Stimulated activated CD8-positive, alpha-beta memory T cell treated with anti-CD3 and anti-CD28 coated beads, Interleukin-15, amount 100 ng/mL, for 1 hour (primary cell): ENCODE measurements at places on chromosomes 6 and 20.

DNA sequence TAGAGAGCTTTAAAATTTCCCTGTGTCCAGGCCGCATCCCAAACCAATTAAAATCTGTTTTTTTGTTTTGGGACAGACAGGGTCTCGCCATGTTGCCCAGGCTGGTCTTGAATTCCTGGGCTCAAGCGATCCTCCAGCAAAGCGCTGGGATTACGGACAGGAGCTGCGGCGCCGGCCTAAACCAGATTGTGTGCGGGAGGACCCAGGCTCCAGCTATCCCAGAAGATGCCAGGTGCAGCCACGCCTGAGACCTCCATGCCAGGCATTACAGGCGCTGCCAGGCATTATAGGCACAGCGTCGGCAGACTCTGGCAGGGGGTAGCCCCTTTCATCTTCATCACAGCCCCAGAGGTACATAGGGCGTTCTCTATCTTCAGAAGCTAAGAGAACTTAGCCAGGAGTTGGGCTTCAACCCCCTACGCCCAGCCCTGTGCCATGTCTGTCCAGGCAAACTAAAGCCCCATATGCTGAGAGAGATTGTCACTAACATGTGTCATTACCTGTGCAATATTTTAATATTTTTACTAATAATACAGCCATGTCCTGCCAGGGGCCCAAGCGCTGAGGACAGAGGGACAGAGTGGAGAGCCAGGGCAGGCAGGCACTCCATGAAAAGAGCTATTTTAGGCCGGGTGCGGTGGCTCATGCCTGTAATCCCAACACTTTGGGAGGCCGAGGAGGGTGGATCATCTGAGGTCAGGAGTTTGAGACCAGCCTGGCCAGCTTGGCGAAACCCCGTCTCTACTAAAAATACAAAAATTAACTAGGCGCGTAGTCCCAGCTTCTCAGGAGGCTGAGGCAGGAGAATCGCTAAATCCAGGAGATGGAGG lies 9.8 kb upstream of the GRM4 start:
- DNase-seq: no peak

GRCh38 chr6:148878683-148879082 lies 131.9 kb downstream of the UST start:
- DNase-seq: no peak

- no peak for DNase-seq
These were observed 386.8 kb downstream of the HDGFL1 start for GRCh38 chr6:22956029-22956681.

DNA sequence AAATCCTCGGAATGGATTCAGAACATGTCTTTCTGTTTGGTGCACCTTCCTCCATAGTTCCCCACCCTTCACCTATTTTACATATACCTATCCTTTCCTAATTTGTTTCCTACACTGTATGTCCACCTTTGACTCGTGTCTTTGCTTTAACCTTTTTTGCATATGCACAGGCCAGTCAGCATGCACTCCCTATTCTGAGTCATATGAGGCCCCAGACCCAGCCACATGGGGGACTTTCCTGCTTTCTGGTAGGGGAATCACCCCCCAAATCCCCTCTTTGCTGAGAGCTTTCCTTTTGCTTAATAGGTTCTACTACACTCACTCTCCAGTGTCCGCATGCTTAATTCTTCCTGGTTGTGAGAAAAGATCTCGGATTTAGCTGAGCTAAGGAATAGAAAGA lies 393.8 kb upstream of the IMPG1 start:
- DNase-seq: no peak

GRCh38 chr6:99099243-99099642 lies 151.5 kb upstream of the FBXL4 start:
- no peak for DNase-seq

- no peak for DNase-seq
These were observed 124.6 kb upstream of the BTN3A2 start for GRCh38 chr6:26240157-26241032.

GRCh38 chr20:59017493-59018231 lies 1.6 kb upstream of the TUBB1 start:
- no peak for DNase-seq

- DNase-seq: no peak
These were observed 438.4 kb upstream of the ADGRB3 start for GRCh38 chr6:68196645-68197044.

DNA sequence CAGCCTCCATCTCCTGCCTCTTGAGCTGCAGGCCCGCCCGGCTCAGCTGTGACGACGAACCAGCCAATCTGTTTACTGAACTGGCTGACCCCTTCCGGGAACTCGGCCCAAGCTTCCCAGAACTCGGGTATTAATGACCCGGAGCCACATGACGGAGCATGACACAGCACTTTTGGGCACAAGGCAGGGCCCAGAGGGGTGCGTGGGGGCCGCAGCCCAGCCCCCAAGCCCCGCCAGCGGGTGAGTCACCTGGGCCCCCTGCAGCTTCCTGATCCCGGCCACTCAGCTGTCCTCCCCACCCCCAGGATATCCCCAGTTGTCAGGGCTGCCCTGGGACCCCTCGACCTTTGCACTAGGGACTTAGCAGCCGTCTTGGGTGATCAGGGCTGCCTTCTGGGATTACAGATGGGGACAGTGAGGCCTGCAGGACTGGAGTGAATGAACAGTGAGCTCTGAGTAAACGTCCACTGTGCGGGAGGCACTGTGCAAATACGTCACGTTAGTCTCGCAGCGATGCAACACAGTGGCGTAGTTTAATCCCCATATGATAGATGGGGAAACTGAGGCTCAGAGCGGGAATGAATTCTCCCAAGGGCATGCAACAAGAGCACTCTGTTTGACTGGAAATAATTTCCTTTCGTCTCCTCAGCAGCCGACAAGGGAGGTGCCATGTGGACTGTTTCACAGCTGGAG lies 102.1 kb downstream of the CEBPB start:
- no peak for DNase-seq

- no peak for DNase-seq
These were observed 60.3 kb upstream of the MANEA start for GRCh38 chr6:95517004-95517403.

GRCh38 chr6:45714741-45715507 lies 300.7 kb downstream of the CLIC5 start:
- peak; percentile 27 for DNase-seq

GRCh38 chr20:51508780-51509179 lies 33.7 kb downstream of the NFATC2 start:
- no peak for DNase-seq

- no peak for DNase-seq
These were observed 228.1 kb upstream of the RAB32 start for GRCh38 chr6:146315381-146316174.

DNA sequence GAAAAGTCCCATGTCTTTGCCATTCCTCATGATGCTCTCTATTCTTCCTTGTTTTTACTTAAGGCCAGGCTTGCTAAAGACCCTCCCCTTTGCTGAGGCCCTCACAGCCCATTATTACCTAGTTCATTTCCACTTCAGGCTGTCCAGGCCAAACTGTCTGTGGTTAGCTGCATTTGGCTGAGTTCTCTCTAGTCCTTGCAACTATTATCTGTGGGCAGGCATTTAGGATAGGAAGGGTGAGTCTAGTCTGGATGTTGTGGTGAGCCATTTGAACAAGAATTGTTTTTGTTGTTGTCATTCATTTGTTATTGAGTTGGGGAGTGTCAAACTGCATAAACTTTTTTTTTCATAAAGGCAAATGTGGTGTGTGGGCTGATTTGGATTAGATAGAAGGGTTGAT lies 182.4 kb downstream of the CD109 start:
- DNase-seq: no peak

- no peak for DNase-seq
These were observed 440.2 kb upstream of the FLRT3 start for GRCh38 chr20:14777591-14777990.

- no peak for DNase-seq
These were observed 15.8 kb downstream of the PCIF1 start for GRCh38 chr20:45950330-45950646.

DNA sequence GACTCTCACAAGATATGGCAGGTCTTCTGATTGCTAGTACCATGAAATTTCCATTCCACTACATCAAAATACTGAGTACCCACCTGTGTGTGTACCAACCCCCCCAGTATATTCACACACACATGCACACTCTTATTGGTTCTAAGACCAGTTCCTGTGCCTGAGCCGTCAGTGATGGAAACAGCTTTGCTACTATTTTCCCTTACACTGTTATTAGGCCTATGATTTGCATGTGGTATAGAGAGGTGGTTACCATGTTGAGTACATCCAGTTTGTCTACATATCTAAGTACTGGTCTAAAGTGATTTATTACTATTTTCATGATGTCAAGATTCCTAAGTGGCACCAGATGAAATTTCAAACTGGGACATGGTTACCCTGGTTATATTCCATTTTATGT lies 459.9 kb downstream of the BCKDHB start:
- DNase-seq: no peak

DNA sequence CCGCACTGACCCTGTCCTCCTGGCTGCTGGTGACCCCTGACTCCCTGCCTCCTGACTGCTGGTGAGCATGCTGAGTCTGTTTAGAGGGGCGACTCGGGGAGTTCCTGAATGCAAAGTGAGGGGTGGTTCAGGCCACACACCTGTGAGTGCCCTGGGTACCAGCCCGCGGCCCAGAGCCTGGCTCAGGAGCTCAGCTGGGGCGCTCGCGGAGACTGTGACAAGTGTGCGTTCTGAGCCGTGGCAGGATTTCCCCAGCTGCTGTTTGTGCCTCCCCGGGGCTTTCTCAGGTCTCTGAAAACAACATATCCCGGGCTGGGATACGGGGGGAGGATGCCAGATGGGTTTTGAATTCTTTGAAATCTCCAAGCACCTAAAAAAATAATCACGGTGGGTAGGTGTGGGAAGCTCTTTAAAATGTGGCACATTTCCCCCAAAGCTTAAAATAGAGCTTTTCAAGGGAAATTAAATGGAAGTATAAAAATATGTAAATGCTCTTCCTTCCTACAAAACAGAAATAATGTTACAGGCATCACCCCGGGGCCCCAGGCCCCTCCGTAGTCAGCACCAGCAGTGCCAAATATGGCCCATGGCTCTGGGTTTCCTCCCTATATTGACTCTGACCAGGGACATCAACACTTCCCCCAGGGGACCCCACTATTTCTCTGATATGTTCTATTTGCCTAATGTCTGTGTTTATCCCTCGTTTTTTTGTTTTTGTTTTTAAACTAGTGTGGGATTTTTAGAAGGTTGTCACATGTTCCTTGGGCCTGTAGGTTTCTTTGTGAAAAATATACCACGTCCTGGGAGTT lies 49.9 kb upstream of the TAGAP start:
- no peak for DNase-seq
